ENCODE measurements at places on chromosomes 6 and 20.

- no peak for DNase-seq
Observed at GRCh38 chr6:78533426-78533825, 333.9 kb upstream of the IRAK1BP1 start.

DNA sequence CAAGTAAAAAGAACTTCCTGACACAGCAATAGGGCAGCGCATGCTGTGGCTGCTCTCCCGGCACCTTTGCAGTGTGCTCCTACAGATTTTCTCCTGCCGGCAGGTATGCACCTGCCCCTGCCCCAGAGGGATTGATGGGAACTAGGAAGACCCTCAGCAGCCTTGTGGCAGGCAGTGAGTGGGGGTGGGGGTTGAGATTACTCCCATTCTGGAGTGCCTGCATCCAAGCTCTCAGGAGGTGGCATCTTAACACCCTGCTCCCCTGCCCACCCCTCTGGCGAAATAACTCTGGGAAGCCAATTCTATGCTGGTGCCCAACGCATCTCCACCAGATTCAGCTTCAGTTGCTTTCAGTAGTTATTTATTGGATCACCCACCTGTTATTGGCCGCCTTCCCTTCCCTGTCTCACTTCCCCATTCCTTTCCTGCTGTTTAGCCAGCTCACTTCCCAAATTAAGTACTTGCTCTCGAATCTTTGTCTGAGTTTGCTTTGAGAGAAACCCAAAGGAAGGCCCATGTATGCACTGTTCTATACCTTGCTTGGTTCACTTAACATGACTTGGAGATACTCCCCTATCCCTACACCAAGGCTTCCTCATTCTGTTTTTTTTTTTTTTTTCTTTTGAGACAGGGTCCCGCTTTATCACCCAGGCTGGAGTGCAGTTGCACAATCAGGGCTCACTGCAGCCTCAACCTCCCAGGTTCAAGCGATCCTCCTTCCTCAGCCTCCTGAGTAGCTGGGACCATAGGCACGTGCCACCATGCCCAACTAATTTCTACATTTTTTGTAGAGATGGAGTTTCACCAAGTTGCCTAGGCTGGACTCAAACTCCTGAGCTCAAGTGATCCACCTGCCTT, 29.3 kb upstream of the SLC23A2 start:
- DNase-seq, result no peak

- peak; percentile 13 for DNase-seq
Observed at GRCh38 chr20:12827816-12828385, 180.9 kb upstream of the SPTLC3 start.

DNA sequence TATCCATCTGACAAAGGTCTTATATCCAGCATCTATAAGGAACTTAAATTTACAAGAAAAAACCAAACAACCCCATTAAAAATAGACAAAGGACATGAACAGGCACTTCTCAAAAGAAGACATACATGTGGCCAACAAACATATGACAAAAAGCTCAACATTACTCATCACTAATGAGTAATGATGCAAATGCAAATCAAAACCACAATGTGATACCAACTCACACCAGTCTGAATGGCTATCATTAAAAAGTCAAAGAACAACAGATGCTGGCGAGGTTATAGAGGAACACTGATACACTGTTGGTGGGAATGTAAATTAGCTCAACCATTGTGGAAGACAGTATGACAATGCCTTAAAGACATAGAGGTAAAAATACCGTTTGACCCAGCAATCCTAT, 13.9 kb downstream of the MACROD2 start:
- no peak for DNase-seq

- no peak for DNase-seq
Observed at GRCh38 chr6:27312950-27313271, 838 bp upstream of the POM121L2 start.
